ENCODE measurements at places on chromosomes 11 and 22. TPM values are rescaled to one million over a fixed set of nuclear protein-coding genes. Genes with fewer than 3 reads are reported as not detected.

Gene DDX6
- total RNA-seq, result 42.1 TPM

- DNase-seq, result no peak
Observed at GRCh38 chr11:41675205-41675604, 215.8 kb upstream of the LRRC4C start.

DNA sequence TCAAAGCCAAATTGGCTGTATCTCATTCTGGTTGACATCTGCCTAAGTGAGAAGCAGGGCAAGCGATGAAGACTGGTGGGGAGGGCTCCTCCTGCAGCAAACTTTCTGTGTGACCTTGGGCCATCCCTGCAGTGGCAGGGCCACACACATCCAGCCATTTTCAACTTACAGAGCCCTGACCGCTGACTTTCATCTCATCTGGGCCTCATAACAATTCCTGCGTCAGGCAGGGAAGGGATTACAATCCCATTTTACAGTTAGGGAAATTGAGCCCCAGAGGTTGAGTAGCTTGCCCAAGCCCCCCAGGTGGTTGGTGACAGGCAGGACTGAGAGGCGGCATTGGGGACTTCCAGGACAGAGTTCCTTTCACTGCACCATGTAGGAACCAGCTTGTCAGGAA lies 21.9 kb downstream of the TPBGL start:
- DNase-seq, result no peak

Gene PHF21B
- 0.57 TPM for total RNA-seq

DNA sequence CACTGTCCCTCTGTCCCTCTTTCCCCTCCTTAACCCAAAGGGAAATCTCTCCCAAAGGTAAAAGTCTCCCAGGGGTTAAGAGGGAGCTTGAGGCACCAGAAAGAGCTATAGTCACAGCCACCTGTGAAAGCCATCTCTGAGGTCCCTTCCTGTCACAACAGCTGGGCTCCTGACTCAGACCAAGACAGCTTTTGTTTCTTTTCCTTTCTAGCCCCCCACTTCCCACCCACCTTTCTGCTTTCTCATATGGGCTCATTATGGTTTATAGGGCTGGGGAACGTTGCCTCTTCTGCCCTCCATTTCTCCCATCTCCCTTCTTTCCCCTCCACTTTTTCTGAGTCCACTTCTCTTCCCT lies 19.1 kb downstream of the MIF start:
- no peak for DNase-seq

Gene SMPD1
- total RNA-seq, result 7.5 TPM

DNA sequence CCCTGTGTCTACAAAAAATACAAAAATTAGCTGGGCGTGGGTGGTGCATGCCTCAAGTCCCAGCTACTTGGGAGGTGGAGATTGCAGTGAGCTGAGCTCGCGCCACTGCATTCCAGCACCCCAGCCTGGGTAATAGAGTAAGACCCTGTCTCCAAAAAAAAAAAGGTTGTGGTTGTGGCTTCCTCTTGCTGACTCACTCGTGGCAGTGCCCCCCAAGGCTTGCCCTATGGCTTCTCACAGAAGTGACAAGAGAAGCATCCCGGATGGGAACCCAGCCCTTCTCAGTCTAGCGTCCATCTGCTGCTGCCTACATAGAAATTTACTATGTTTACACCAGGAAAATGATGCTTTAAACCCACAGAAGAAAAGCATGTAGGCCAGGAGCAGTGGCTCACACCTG lies 68.5 kb upstream of the PITPNB start:
- peak; percentile 96 for DNase-seq

GRCh38 chr11:84890676-84891075 lies 736.5 kb downstream of the DLG2 start:
- no peak for DNase-seq

Gene LSP1
- 6.5 TPM for total RNA-seq

Gene KLHL35
- total RNA-seq, result 12.3 TPM

- no peak for DNase-seq
Observed at GRCh38 chr11:63880403-63880790, 36.6 kb downstream of the RCOR2 start.

GRCh38 chr11:6656936-6657335 lies 1.3 kb upstream of the DCHS1 start:
- DNase-seq, result no peak

Gene NNMT
- total RNA-seq, result 246 TPM

DNA sequence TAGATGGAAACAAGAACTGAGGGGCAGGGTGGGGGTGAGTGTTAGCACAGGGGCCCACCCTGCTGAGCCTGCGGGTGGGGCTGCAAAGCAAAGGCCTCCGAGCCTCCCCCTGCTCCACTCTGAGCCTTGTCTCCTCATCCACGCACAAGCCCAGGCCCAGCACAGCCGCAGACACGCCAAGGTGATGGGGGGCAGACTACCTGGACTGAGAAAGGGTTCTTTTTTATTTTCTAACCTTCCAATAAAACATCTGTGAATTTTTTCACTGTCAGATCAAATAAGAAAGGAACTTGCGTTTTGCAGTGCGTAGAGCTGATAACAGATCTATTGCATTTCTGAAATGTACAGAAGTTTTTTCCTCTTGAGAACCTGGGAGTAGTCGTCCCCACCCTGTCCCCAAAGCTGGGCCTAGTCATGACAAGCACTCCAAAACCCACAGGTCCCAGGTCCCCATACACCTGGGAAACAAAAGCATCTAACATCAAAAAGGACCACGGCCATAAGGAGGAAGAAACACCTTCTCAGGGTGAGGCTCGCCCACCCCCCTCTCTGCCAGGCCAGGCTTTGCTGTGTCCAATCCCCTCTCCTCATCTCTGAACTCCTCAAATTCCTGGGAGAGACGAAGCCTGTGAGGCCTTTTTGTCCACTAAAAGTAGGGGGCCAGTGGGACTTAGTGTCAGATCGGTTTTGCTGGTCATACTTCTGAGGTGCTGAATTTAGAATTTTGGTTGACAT lies 22.7 kb upstream of the CD5 start:
- DNase-seq, result no peak

DNA sequence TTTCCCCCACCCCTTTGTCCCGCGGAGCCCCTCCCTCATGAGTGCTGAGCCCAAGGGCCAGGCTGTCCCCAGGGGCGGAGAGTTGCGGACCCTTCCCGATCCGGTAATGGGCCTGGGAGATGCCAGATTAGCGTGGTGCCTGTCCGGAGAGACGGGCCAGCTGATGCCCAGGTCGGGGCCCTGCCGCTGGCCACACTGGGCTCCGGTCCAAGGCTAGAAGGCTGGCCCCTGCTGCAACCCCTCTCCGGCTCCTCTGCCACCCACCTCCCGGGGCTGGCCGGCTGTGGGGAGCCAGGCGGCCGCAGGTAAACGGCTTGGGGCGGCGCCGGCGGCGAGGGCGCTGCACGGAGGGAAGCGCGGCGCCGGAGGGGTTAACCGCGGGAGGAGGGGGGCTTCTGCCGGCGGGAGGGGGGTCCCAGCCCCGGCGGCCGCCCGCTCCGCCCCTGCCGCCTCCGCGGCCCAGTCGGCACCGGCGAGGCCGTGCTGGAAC lies at the start of gene KCNK4:
Gene KCNK4, plus strand, starts transcription at position 41 of the 490 bp plus-strand sequence. CDS start 1,717 bp downstream, outside the sequence.
- no peak for DNase-seq

- peak; percentile 56 for DNase-seq
Observed at GRCh38 chr11:45847911-45848316, 639 bp downstream of the CRY2 start.

Gene OR8D4
- not detected for total RNA-seq

Gene MOGAT2
- not detected for total RNA-seq

Gene UCP3
- 2.0 TPM for total RNA-seq

GRCh38 chr22:27641049-27641795 lies 160.3 kb downstream of the MN1 start:
- DNase-seq, result no peak

Gene RHBDD3
- total RNA-seq, result 40.2 TPM

GRCh38 chr11:119940401-119940976 lies 197.4 kb downstream of the TRIM29 start:
- DNase-seq, result no peak

Gene C1QTNF5
- 0.51 TPM for total RNA-seq

DNA sequence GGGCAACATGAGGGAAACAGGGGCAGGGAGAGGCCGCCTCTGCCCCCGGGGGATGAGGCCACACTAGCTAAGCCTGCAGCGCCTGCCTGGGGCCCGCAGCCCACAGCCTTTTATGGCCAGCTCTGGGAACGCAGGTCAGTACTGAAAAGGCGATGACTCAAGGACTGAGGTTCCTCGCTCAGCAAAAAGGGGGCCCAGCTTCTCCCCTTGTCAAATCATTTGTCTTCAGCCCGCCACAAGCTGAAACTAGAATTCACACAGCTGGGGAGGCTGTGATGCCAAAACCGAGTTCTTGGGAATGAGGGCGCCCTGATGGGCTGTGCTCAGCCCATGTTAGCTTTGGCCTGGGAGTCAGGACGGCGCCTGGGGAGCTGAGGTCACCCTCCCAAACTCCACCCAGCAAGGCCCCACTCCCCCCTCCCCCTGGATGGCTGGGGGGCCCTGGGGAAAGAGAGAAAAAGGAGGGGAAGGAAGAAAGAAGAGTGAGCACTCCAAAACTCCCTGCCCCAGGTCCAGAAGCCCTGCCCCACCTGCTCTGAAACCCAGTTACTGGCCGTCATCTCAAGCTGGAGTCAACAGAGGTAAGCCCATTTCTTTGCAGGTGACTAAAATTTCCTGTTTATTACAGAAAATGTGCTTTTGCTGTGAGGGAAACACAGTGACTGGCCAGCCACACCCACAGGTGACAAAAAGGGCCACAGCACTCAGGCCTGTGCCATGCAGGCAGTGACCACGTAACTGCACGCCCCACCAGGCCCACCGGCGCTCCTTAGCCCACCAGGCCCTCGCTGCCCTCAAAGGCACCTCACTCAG lies 13.7 kb downstream of the EHD1 start:
- DNase-seq, result peak; percentile 88
